Heart right ventricle (tissue), 16 donors: ENCODE measurements at places on chromosomes 5 and 9.

DNA sequence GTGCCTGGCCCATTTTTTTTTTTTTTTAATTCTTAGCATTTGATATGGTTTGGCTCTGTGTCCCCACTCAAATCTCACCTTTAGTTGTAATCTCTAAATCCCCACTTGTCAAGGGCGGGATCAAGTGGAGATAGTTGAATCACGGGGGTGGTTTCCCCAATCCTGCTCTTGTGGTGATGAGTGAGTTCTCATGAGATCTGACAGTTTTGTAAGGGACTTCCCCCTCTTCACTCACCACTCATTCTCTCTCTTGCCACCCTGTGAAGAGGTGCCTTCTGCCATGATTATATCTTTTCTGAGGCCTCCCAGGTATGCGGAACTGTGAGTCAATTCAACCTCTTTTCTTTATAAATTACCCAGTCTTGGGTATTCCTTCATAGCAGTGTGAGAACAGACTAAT is 27.2 kb downstream of the NDUFAF2 start:
- no peak for DNase-seq

DNA sequence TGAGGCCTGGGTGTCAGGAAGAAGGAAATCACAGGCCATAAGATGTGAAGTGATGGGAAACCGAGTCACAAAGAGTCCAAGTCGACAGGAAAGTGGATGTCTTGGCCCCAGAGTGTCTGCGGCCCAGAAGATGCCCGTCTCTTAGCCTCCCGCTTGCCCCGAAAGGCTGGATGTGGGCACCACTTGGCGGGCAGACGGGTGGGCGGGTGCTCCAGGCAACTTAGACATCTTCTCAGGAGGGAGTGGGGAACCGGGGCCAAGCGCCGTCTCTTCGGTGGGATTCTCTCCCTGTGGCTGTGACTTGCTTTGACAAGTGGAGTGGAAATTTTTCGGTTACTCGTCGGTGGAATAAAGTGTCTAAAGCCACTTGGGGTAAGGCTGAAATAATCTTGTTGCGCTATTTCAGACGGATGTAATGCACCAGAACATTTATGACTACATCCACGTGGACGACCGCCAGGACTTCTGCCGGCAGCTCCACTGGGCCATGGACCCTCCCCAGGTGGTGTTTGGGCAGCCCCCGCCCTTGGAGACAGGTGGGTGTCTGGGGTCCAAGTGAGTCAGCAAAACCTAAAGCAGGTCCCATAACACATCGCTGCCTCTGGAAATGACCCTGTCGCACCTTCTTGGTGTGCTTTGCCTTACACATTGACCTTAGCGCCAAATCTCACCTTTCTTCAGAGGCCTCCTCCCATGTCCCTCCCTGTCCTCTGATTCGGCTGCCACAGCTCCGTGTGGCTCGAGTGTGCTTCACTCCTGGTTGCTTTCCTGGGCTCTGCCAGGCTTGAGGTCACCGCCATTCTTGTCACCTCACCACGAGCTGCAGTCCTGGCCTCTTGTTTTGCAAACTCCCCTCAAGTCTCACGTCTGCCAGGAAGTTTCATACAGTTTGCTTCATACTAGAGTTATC is 20.4 kb upstream of the EXOC3 start:
- no peak for DNase-seq

DNA sequence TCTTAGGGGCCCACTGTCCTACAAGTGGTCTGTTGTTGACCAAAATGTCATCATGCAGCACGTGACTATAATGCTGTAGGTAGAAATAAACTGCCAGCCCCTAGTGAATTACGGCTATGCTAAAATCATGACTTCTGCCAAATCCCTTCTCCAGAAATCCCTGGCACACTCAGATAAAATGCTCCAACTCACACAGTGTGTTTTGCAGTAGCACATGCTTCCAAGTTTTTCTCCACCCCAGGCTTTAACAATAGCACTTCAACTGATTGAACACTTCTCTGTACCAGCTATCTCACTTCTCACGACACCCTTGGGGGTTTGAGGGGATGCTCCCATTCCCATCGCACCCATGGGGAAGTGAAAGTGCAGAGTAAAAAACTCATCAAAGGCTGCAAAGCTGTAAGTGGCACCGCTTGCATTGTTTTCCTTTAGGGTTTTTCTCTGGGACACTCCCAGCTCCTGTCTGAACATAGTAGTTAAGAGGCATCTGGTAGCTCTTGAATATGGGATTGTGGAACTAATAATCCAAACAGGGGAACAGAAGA is 151.0 kb upstream of the SLC24A2 start:
- DNase-seq: no peak

- no peak for DNase-seq
Measured at GRCh38 chr5:74546796-74547195, 93.7 kb downstream of the ENC1 start.

DNA sequence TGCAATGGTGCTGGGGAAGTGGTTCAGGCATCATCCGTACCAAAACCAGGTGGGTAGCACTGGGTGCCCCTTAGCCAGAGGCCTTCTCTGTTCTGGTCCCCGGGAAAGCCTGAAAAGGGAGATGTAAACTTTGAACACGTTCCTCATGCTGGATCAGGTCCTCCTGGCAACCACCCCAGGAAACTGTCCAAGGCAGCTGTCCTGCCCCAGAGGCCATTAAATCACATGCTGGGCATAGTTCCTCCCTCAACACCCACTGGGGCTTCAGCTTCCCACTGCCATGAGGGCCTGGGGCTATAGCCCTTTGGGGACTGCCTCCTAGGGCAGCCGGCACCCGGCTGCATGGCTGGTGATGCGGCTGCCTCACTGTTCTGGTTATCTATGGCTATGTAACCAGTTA is 228.9 kb upstream of the MVB12B start:
- DNase-seq: no peak

DNA sequence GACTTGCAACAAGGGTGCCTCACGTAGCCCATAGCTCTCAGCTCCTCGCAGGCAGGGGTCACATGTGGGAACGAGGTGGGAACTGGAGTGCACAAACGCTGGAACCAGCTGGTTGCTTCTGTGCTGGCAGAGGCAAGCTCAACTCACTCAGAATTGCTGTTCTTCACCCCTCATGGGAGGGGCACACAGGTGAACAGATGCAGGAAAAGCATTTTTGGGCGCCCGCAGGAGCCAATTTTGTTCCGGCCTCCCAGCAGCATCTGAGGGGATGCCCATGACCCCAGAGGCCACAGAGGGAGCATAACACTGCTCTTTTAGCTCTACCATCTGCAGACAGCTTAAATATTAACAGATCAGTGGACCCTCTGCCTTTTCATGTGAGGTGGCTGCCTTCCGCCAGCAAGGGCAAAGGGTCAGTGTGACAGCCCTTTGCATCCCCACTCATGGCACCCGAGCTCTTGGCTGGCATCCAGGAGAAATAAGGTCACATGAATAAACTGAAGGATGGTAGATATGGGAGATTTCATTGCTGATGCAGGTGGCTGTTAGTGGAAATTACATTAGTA is 196.2 kb downstream of the SLCO4C1 start:
- no peak for DNase-seq

- no peak for DNase-seq
Measured at GRCh38 chr5:119948162-119948561, 318.8 kb downstream of the FAM170A start.

DNA sequence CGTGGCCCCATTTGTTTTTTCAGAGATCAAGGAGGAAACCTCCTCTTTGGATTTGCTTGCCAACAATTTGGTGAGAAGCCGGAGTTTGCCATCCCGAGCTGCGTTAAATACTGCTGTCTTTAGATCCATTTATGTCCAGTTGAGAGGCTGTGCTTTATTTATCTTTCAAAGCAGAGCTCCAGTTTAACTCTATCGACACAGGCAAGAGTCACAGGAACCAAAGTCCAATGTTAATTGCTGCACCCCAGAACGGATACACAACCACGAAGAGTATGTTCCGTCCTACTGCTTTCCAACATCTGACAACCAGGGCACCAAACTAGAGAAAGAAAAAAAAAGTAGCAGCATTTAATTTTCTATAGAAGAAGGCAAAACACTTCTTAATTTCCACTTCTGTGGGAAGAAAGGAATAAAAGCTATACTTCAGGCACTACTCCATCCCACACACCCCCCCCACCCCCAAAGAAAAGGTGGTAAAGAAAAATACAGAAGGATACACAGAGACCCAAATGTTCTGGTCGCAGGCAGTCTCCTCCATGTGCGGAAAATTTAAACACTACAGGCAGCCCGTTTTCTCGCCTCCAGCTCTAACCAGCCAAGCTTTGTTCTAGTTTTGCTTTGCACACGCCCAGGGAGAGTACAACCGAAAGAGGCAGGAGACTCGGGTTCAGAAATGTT is 1.1 kb downstream of the FEM1C start:
- no peak for DNase-seq

- DNase-seq: no peak
Measured at GRCh38 chr9:95649801-95650213, 133.0 kb upstream of the PTCH1 start.

DNA sequence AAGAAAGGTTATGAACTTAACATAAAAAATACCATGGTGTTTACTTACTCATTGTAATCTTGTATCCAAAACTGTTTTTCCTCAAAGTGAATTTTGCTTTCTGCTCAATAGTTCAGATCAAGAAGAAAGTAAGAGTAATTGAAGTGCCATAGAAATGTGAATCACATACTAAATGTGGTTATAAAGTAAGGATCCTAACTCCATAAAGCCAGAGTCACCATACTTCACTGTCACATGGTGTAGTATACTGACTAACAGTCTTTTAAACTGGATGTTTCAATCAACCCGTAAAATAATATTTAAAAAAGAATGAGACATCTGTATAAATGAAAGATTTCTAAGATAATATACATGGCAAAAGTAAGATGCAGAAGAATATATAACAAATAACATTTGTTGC is 72.1 kb downstream of the NIPBL start:
- no peak for DNase-seq

GRCh38 chr9:105357937-105358336 is 89.9 kb upstream of the FSD1L start:
- DNase-seq: no peak

- no peak for DNase-seq
Measured at GRCh38 chr5:169424279-169424655, 123.3 kb upstream of the SLIT3 start.

DNA sequence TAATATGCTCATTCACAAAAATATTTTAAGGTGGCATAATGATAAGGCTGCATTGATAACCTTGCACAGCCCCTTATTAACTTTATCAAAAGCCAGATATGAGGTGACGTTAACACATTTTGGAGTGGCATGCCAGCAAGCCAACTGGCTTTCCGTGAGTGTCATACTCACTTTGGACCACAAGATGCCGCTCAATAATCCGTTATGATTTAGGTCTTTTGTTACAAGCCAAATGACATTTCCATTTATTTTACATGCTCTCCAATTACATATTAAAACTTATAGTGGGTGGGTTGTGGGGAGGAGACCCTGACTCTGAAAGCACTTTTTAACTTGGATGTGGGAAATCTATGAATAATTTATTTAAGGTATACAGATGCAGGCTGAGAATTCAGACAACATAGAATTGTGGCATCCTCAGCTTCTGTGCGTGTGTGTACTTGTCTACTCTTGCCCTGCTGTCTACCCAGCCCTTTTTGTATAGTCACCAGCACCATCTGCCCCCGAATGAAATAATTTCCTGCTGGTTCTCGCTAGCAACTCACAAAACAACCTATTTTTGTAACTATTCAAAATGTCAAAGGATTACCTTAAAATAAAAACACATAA is 305.1 kb downstream of the PSAT1 start:
- no peak for DNase-seq

- no peak for DNase-seq
Measured at GRCh38 chr9:113879318-113879717, 3.2 kb downstream of the ZNF618 start.

- no peak for DNase-seq
Measured at GRCh38 chr5:151233616-151234085, 9.8 kb upstream of the CCDC69 start.

DNA sequence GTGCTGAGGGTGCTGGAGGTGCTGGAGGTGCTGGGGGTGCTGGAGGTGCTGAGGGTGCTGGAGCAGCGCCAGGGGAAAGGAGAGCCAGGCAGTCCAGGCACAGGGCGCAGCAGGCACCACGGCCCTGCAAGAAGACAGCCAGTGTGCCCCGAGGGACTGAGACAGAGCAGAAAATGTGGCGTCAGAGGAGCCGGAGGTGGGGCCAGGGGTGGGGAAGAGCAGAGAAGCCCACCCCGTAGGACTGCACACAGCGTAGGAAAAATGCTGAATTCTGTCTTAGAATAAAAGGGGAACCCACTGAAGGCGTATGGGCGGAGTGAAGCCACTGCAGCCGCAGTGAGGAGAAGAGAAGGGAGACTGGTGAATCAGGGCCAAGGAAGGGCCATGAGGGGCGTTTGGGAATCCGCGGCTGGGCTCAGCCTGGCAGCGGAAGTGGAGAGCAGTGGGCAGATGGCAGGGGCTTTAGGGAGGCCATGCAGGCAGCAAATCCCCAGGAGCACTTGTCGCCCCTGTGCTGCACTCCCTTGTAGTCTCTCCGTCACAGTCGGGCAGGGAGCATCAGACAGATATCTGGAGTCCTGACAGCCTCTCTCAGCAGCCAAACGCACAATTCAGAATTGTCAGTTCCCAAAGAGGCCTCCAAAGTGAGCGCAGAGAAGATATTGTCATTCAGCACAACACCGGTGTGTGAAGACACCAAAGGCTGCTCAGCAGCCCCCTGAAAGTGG is 35.9 kb upstream of the LECT2 start:
- no peak for DNase-seq

DNA sequence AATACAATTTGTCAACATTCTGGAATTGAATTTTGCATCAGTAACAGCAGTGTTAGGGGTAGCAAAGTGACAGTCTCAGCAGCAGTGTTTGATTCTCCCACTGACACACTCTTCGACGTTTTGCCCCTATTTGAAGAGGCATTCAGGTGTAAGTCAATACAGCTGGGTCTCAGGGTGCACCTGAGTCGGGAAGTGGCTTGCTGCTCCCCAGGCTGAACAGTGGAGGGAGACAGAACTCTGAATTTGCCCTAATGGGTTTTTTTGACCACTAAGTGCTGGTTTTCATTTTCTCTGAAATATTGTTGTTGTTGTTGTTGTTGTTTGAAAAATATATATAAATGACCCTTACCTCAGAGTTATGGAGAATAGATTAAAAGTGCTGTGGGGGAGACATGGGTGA is 223.2 kb downstream of the TLR4 start:
- DNase-seq: no peak
